GM23248 (cell line): ENCODE measurements at places on chromosomes 1 and 21. TPM values are rescaled to one million over a fixed set of nuclear protein-coding genes. Genes with fewer than 3 reads are reported as not detected.

- DNase-seq = no peak
Measured at GRCh38 chr1:171904778-171905450, 63.6 kb downstream of the DNM3 start.

- no peak for DNase-seq
Measured at GRCh38 chr1:105865546-105865945, 1190.9 kb upstream of the PRMT6 start.

DNA sequence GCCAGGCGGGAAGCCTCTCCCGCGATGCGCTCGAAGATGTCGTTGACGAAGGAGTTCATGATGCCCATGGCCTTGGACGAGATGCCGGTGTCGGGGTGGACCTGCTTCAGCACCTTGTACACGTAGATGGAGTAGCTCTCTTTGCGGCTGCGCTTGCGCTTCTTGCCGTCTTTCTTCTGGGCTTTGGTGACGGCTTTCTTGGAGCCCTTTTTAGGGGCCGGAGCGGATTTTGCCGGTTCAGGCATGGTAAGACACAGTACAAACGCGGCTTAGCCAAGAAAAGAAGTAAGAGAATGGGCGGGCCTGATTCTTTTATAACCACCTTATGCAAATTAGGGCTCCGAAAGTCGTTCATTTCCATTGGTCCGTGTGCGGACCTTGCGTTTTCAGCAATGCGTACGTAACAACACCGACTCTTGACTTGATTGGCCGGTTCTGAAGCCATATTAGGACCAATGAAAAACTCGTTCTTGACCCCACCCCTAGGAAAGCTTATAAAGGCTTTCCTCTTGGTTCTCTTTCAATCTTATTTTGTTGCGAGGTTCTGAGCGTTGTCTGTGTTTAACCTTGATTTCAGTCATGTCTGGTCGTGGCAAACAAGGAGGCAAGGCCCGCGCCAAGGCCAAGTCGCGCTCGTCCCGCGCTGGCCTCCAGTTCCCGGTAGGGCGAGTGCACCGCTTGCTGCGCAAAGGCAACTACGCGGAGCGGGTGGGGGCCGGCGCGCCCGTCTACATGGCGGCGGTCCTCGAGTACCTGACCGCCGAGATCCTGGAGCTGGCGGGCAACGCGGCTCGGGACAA, 12.8 kb upstream of the BOLA1 start:
- DNase-seq = peak; percentile 99

DNA sequence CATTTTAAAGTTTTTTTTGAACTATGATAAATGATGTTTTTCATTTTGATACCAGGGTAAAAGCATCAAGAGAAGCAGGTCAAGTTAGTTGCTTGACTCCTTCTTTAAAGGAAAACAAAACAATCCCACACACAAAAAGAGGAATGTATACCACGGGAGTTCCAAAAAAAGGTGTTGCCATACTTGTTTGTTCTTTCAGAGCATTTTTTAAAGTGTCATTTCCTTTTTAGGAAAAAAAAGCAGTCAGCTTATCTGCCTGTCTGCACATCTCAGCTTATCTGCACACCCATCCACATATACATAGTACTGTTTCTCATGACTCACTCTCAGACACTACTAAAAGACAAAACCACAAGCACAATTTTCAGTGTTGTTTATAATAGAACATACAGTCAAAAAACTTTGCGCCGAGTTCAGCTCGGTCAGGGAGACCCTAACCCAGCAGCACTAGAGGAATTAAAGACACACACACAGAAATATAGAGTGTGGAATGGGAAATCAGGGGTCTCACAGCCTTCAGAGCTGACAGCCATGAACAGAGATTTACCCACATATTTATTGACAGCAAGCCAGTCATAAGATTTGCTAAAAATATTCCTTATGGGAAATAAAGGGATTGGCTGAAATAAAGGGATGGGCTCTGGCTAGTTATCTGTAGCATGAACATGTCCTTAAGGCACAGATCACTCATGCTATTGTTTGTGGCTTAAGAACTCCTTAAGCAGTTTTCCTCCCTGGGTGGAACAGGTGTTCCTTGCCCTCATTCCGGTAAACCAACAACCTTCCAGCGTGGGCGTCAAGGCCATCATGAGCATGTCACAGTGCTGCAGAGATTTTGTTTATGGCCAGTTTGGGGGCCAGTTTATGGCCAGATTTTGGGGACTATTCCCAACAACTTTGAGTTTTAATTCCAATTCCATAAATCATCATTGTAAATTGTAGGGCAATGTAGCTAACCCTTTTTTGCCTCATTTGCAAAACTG, 11.4 kb upstream of the MNDA start:
- DNase-seq = no peak

GRCh38 chr1:231493421-231494185, 34.9 kb upstream of the TSNAX start:
- peak; percentile 29 for DNase-seq

DNA sequence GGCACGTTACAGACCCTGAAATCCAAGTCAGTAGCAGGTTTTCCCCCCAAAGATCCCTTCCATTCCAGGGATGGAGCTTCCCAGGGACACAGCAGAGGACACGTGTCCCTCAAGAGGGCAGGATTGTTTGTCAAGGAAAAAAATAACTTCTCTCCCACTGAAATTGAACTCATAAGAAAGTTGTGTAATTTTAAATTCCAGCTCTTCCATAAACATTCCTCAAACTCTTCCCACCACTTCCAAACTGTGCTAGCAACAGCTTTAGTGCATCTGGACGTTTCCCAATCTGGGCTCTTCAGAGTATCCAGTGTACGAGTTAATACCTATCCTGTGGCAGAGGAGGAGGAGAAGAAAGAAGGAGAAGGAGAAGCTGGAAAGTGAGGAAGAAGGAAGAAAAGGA, 79.6 kb downstream of the PSMG1 start:
- DNase-seq = peak; percentile 46

GRCh38 chr1:183281553-183282091, 95.6 kb downstream of the LAMC2 start:
- DNase-seq = peak; percentile 94

DNA sequence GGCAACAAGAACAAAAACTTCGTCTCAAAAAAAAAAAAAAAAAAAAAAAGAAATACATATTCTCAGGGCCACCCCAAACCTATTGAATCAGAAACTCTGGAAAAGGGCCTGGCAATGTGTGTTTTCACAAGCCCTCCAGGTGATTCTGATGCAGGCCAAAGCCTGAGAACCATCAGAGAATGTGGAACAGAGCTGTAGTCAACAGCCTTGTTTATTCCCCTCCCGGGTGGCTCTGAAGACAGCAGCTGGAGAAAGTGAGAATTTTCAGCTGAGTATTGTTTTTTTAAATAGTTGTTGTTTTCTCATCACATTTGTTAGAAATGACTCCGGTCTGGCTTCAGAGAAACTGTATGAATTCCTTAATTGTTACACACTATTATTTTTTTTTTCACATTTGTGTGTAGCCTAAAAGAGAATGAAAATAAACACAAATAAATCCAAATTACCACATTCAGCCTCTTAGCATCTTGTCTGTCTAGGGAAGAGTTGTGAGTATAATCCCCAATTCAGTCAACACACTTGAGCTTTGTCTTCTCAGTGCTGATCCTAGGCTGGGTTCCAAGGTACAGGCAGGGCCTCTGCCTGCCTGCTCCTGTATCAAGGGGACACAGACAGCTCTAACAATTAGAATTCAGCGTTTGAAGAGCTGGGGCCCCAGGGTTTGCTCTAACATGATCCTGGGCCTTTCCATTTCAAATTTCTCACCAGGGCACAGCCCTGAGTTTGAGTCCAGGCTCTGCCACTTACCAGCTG, 6.6 kb upstream of the AZIN2 start:
- DNase-seq = no peak

DNA sequence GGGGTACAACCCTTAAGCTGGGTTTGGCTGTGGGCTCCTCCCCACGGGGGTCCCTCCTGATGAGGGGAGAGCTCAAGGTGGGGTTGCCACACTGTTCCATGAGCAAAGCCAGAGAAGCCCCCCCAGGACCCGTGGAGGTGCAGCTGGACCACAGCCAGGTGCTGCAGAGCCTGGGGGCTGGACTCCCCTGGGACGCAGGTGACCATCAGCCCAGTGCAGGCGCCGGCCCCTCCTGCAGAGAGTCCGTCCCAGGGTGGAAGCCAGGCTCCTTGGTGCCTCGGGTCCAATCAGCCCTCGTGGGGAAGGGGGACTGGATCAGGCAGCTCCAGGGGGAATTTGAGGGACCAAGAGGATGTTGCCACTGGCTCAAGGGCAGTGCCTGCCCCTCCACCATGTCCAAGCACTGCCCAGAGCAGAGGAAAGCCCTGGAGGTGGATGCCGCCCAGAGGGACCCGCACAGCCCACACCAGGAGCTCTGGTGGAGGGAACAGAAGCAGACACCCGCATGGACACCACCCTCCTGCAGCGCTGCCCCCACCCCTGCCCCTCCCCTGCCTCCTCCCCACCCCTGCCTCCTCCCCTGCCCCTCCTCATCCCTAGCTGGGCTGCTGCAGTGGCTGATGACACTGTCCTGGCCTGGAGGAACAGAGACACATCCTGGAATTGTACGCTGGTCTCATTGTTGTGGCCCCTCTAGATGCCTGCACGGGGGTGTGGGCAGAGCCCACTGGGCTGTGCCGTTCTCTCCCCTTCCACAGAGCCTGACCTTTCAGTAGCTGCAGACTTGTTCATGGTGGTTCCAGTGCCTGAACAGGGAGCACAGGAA, 30.8 kb upstream of the COL18A1 start:
- no peak for DNase-seq

The NUP210L gene
- not detected in 2 replicates for polyA plus RNA-seq

The HSD11B1 gene
- 1.0 and 1.8 TPM in 2 replicates for polyA plus RNA-seq

The CYP4Z1 gene
- polyA plus RNA-seq = not detected in 2 replicates

The MROH9 gene
- 0.16 TPM in 1 of 2 replicates, not detected in the other for polyA plus RNA-seq

The DISP1 gene
- 3.1 and 3.6 TPM in 2 replicates for polyA plus RNA-seq
